ENCODE measurements at places on chromosomes 5 and 9.

GRCh38 chr5:88881571-88881971, 1.4 kb downstream of the MEF2C start:
- no peak for DNase-seq

DNA sequence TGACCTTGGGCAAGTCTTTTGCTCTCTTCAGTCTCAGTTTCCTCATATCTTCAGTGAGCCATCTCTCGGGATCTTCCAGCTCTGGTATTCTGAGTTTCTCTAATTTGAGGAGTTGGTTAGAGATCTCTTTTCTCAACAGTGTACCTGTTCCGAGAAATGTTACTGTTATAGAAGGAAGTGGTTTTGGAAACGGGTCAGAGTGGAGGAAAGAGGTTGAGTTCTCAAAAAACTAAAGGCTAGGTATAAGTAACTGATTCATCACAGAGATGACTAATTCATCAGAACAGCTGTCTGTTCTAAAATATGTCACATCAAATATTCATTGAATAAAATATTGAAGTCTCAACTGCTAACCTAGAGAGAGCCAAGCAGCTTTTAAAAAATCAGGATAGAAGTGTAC, 106.6 kb downstream of the PALM2AKAP2 start:
- DNase-seq = no peak

- DNase-seq = no peak
Observed at GRCh38 chr5:131939690-131940345, 5.6 kb downstream of the MEIKIN start.

- no peak for DNase-seq
Observed at GRCh38 chr5:181200816-181201215, 4.2 kb downstream of the TRIM7 start.

DNA sequence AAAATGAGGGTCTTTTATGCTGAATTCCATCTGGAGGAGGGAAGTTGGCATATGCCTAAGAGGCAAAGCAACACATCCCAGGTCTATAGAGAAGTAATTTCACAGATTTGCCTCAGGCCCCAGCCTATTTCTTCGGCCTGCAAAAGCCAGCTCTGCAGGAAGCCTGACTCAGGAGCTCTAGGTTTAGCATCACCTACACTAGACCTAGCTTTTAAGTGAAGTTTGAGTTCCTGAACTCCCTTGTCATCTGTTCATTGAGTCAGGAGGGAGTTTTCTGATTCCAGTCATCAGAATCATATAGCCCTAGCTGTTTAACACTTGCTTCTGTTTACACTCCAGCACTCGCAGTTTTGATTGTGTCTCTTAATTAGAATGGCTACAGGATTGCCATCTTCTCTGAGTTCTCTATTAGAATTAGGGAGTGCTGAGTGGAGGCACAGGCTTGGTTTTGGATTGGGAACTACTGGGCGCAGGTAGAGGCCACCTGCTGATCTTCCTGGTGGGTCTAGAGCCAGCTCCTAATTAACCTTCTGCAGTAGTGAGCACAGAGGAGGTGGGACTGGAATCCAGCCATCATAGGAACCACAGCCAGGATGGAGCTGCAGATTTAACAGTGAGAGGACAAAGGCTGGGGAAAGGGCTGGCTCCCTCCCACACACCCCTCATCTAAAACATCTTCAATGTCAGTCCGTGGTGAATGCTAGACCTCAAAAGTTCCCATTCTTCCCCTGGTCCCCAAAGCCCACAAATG, 179.5 kb downstream of the TRIO start:
- no peak for DNase-seq

DNA sequence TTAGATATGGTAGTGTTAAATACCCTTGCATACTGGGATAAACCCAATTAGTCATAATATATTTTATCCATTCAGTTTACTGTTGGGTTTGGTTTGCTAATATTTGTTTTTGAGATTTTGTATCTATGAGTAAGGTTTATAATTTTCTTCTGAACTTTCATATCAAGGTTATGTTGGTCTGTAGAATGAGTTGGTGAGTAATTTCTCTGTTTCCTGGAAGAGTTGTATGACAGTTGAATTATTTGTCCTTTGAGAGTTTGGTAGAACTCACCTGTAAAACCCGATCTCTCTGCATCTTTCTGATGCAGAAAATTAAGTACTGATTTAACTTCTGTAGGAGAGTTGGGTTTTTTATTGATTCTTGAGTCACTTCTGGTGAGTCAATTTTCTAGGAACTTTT, 20.4 kb downstream of the DDX4 start:
- DNase-seq = no peak

GRCh38 chr5:39584927-39585326, 160.1 kb upstream of the DAB2 start:
- no peak for DNase-seq

- no peak for DNase-seq
Observed at GRCh38 chr9:78559449-78559885, 262.5 kb downstream of the PSAT1 start.

- no peak for DNase-seq
Observed at GRCh38 chr5:109829331-109829730, 139.6 kb downstream of the MAN2A1 start.

DNA sequence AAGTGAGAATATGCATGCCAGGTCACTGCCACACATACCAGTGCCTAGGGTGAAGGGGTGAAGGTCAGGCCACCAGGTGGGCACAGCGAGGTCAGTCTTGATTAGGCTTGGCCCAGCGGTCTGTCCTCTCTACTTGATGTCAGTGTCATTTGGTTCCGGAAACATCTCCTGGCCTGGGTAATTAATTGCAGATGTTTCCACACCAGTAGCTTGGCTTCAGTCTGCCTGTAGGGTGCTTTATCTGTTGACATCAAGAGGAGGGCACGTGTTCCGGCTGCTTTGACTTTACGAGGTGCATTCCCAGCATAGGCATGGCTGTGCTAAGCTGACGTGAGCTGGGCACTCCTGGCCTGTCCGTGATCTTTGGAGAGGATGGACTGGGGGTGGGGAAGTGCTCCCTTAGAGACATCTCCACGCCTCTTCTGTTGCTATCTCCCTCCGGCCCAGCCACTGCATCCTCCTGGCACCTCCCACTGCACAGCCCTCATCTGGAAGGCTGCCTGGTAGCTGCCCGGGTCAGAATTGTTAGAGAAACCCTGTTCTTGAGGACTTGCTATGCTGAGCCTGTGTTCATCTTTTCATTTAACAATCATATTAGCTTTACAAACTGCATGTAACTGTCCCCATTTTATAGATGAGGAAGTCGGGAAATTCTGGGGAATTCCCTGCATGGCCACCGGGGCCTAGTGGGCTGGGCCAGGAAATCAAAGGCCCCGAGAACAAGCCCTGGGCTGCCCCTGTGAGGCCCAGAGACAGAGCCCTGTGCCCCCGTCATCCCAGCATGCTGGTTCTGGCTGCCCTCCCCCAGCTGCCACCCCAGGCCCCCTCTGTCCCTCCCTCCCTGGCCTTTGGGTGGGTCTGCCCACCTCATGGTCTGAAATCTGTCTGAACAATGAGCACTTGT, 29.1 kb downstream of the JADE2 start:
- DNase-seq = peak; percentile 63

DNA sequence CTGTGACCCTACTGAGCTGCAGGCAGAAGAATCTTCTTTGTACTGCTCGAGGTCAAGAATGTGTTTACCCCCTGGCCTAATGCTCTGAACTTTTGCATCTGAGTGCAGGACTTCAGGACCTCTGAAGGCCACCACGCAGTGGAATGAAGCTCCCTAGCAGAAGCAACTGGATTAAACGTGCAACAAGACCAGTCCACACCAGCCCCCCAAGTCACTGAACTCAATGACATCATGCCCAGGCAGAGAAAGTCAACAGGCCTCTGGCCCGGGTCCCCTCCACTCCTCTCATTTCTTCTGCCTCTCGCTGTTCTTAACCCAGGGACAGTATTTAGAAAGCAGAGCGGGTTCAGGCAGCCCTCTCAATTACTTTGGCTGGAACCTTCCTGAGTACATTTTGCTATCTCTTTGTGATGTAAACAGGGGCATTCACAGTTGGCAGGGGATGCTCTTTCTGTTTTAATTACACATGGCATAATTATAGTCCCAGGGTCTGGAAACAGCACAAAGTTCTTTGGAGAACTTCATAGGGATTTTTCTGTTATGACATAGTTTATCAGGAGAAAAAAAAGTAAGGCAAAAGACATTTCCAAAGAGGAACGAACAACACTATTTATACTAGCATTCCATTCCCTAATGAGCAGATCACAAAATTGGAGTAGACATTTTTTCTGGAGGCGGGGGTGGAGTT, 108.2 kb upstream of the SPATA31D4 start:
- DNase-seq = no peak

- DNase-seq = no peak
Observed at GRCh38 chr9:89657765-89658164, 53.0 kb downstream of the GADD45G start.

- no peak for DNase-seq
Observed at GRCh38 chr5:111676466-111676865, 80.5 kb downstream of the NREP start.

GRCh38 chr5:159104051-159104651, 4.4 kb upstream of the EBF1 start:
- DNase-seq = no peak

DNA sequence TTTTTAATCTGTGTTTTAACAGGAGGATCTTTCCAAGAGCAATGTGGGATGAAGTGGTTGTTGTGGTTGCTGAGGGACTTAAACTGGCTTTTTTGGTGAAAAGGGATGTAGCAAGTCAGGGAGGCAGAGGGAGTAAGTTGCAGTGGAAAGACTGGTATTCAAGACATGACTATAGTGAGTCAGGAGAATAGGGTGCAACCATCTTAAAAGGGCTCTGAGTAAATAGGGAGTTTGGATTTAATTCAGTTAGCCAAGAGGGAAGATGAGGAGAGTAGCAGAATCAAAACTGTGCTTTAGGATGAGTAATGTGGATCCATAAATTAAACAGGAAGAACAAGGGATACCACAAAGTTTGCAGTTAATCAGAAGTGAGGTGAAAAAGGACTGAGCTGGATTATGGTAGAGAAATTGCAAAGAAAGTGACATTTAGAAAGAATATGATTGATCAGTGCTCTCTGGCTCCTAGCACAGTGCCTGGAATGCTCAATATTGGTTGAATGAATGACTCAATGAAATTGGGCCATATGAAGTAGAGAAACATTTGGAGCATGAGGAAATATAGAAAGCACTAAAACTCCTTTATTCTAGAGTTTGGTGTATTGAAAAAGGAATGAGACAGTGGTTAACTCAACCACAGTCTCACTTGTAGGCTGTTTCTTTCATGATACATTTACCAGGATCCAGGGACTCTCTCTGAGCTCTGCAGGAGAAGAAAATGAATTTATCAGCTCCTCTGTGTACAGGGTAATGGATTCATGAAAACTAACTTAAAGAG, 5.1 kb downstream of the POLR3G start:
- DNase-seq = no peak

- DNase-seq = no peak
Observed at GRCh38 chr9:124621371-124622328, 114.5 kb upstream of the NR5A1 start.

GRCh38 chr9:36559036-36559695, 13.5 kb upstream of the MELK start:
- DNase-seq = no peak

- DNase-seq = no peak
Observed at GRCh38 chr5:41787265-41787664, 83.0 kb downstream of the OXCT1 start.

DNA sequence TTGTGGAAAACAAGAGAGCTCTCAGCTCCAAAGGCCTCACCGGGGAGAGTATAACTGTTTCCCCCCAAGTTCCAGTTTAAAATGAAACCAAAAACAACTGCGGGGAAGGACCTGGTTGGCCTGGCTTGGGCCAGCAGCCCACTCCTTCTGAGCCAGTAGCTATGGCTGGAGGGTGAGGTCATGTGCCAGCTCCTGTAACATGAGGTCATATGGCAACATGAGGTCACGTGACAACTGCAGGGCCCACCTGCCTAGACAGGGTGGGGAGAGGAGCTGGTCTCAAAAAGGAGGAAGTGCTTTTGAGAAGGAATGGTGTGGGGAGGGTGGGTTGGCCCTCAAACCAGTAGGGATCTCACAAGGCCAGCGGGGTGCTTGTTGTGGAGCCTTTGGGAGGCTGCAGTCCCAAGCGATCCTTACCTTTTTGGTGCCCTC, 29.3 kb upstream of the CRB2 start:
- DNase-seq = no peak

GRCh38 chr5:32406650-32407049, 37.9 kb downstream of the ZFR start:
- DNase-seq = no peak

- no peak for DNase-seq
Observed at GRCh38 chr9:135038331-135038730, 49.1 kb upstream of the OLFM1 start.

GRCh38 chr5:159231167-159231566, 21.8 kb upstream of the RNF145 start:
- no peak for DNase-seq

- no peak for DNase-seq
Observed at GRCh38 chr5:78328585-78329173, 31.7 kb upstream of the SCAMP1 start.

DNA sequence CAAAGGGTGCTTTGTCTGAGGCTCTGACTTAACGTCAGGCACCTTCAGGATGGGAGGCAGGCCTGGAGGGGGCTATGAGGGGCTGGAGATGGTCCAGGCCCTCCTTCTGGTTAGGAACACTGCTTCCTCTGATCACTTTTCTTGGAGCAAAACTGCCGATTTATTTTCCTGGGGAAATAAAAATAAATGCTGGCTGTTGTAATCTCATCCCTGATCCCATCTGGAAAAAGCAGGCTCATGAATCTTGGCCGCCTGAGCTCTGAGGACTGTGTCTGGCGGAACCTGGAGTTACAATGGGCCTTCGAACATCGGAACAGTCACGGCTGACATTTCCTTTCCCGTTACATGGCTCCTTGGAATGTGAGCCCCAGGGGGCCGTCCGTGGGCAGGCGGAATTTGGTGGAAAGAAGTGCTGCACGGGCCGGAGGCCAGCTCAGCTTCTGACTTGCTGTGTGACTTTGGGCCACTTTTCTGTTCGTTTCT, 157.8 kb downstream of the RGS3 start:
- no peak for DNase-seq

GRCh38 chr5:81767097-81767496, 16.2 kb upstream of the SSBP2 start:
- DNase-seq = no peak

DNA sequence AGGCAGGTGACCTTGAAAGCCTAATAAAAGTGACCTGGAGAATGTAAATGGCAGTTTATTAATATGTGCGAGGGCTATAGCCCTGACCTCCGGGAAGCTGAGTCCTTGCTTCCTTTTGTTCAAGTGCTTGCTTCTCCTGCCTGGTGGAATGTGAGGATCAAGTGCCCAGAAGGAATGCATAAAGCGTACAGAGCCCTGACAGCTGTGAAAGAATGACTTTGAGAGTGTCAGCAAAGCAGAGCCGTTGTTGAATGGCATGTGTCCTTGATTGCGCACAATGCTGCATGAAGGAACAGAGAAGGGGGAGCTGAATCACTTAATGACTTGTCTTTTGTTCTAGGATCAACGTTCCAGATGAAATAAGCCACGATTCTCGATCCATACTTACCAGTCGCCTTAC, 133.0 kb downstream of the SLF1 start:
- DNase-seq = no peak

DNA sequence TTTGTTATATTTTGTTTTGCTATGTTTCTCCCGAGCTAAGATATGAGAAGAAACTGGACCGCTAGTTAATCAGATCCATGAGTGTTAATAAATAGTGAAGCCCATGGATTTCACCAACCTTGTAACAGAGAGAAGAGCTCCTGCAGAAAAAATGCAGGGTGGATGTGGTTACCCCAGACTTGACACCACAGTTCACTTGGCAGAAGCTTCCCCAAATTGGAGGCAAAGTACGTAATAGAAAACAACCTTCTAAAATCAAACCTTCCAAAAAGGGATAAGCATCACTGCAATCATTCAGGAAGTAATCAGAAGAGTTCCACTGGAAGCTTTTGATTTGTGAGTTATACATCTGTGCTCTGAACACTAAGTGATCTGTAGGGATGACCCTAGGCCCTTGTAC, 267.5 kb downstream of the ACTL7B start:
- no peak for DNase-seq

Measured in stimulated activated CD4-positive, alpha-beta T cell treated with anti-CD3 and anti-CD28 coated beads, Interleukin-2, amount 100 ng/mL, for 24 hours (primary cell).